Skeletal muscle tissue (tissue), 5 donors: ENCODE measurements at places on chromosomes 12 and 14. TPM values are rescaled to one million over a fixed set of nuclear protein-coding genes. Genes with fewer than 3 reads are reported as not detected.

Gene CLEC12A
- 0.52 TPM for total RNA-seq

Gene LIN7A
- total RNA-seq, result 1.6 TPM

Gene SLC25A47
- total RNA-seq, result 0.52 TPM

Gene DTX1
- 3.1 TPM for total RNA-seq

Gene WDR20
- 26.1 TPM for total RNA-seq

Gene CCDC184
- total RNA-seq, result 0.52 TPM

Gene SYNE2
- total RNA-seq, result 81.4 TPM

Gene KRT83
- total RNA-seq, result not detected

Gene PLBD1
- 24.0 TPM for total RNA-seq

Gene OTOGL
- total RNA-seq, result 0.52 TPM

Gene ZNF268
- 15.7 TPM for total RNA-seq

Gene DAO
- not detected for total RNA-seq

Gene KERA
- total RNA-seq, result 56.4 TPM

Gene PYGL
- 32.9 TPM for total RNA-seq
